ENCODE measurements at places on chromosomes 4 and X.
A peak's percentile ranks its signal among the peaks of the same experiment; 100 is the strongest.

DNA sequence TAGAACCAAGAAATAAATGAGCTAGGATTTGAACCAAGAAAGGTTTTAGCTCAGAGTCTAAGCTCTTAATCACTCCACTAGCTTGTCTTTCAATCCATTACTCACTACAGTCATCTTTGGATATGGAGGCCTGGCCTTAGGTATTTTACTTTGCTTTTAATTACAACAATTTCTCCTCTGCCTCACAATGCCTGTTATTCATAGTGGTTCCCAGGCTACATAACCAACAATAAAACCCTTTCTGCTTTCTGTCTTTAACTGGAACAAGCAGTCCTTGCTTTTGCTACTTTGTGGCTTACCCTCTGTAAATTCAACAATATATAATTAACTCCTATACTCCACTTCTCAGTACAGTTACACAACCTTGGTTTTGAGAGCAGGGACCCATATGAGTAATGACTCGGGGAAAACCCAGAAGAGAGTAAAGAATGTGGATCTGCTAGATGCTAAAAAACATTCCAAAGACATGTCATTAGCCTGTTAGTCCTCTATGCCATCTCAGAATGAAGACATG, 94.7 kb upstream of the NAP1L5 start:
- DNase-seq: no peak

- no peak for DNase-seq
Observed at GRCh38 chrX:42680666-42681065, 97.3 kb downstream of the PPP1R2C start.

DNA sequence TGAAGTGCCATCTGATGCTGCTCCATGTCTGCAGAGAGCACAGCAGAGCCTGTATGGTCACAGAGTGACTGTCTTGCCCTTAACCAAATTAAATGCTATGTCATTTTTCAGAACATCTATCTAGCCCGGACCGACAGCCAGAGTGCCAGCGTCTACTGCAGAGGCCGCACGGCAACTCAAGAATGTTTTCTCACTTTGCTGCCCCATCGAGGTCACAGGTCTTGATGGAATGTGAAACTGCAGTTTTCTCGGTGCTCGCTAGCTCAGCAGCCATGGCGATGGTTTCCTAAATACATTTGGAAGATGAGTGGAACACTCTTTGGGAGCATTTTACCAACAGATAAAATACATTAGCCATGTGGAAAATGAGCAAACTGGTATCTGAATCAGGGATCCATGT, 125.7 kb downstream of the ENPP6 start:
- no peak for DNase-seq

DNA sequence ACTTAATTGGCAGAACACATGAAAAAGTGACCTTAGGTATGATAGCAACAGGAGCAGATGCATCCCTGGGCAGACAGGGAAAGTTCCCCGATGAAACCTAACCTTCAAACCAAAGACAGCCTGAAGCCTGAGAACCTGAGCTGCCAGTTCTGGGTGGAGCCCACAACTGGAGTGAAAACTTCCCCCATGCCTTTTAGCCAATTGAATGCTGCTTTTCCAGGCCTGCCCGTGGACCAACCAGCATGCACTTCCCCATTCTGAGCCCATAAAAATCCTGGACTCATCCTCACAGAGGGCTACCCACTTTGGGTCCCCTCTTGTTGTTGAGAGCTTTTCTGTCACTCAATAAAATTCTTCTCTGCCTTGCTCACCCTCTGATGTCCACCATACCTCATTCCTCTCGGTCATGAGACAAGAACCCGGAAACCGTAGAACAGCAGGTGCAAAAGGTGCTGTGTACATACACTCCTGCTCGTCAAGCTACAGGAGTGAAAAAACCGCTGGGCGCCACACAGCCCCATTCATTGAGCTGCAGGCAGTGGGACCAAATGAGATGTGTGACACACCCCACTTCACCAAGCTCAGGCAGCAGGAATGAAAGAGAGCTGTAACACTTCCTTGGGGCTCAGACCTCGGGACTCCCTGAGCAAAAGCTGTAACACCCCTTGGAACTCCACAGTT, 13.9 kb upstream of the SLC7A11 start:
- no peak for DNase-seq

DNA sequence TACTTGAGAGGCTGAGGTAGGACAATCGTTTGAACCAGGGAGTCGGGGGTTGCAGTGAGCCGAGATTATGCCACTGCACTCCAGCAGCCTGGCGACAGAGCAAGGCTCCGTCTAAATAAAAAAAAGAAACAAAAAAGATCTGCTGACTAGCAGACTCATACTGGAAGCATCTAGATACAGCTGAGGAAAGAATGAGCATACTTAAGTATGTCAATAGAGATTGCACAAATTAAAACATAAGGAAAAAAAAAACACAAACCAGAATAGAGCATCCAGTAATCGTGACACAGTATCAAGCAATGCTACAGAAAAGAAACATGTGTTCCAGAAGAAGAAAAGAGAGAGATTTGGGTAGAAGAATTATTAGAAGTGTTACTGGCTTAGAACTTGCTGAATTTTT, 105.5 kb upstream of the SPOCK3 start:
- no peak for DNase-seq

DNA sequence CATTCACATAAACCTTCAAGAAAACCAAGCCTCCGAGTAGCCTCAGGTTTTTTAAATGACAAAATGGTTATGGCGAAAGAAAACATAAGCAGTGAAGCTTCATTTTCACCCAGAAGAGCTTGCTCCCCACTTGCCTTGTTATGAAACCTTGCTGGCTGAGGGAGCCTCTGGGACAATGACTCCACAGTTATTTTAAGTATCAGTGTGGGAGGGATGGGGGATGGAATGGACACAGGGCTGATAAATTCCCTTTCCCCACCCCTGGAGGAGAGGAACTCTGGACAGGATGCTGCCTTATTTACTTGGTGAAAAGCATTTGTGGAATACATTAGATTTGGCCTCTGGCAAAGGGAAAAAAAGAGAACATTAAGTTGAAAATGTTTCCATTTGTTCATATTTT, 220.7 kb upstream of the CNKSR2 start:
- peak; percentile 28 for DNase-seq

DNA sequence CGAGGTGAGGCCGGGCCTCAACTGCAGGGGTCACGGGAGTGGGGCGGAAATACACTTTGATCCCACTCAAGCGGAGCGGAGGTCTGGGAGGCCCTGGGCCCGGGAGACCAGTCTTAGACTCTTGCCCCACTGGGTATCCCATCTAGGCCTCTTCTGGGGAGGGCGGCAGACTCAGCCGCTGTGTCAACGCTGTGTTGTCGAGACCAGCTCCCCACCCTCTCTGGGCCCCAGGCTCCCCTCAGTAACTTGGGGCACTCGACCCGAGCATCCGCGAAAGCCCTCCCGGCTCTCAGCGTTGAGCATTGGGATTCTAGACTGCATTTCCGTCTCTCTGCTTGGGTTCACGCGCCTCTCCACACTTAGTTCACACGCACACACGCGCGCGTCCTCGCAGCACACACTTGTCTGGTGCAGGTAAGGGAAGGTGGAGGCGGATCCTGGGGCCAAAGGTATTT, 1.7 kb downstream of the NKX3-2 start:
- DNase-seq: no peak

- DNase-seq: peak; percentile 23
Observed at GRCh38 chrX:133294126-133294525, 76.0 kb upstream of the TFDP3 start.

DNA sequence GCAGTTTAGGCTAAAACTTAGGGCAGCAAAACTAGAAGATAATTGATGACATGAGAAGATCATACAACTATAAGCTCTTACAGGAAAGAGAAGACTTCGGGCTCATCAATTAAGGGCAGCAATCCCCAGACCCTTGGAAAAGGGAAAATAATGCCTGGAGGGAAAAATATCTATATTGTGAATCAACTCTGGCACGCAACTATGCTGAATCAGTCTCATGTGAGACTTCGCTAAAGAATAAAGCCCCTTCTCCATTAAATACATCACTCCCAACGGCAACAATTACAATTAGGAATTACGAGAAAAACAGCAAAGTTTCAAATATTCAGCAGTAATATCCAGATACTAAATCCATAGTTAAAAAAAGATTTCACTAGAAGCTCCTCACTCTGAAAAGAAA, 2016.8 kb upstream of the IGFBP7 start:
- DNase-seq: no peak

DNA sequence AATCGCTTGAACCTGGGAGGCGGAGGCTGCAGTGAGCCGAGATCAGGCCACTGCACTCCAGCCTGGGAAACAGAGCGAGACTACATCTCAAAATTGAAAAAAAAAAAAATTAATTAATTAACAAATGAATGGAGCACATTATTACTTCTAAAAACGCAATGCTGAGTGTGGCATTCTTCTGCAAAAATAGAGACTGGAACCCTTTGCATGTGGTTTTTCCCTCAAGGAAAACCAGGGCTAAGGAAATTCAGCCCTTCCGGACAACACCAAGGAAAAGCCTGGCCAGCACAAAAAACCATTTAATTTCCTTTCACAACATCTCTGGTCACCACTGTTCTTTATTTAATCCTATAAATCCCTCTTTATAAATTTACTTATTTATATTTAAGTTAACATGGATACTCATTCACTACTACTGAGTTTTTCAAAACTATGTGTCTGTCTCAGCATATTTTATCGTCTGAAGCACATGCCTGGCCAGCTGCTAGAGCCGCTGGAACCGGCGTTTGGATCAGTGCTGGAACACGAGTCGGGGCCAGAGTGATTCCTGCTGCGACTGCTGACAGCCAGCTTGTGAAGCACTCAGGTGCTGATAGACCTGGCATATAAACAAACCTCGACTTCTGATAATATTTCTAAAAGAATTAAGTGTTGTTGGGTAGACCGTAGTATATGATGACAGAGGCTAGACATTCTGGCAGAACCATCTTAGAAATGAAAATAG, 84.5 kb upstream of the WWC2 start:
- peak; percentile 70 for DNase-seq
